Mesothelial cell of epicardium (in vitro differentiated cells): ENCODE measurements at places on chromosomes 16 and 17. TPM values are rescaled to one million over a fixed set of nuclear protein-coding genes. Genes with fewer than 3 reads are reported as not detected.

DNA sequence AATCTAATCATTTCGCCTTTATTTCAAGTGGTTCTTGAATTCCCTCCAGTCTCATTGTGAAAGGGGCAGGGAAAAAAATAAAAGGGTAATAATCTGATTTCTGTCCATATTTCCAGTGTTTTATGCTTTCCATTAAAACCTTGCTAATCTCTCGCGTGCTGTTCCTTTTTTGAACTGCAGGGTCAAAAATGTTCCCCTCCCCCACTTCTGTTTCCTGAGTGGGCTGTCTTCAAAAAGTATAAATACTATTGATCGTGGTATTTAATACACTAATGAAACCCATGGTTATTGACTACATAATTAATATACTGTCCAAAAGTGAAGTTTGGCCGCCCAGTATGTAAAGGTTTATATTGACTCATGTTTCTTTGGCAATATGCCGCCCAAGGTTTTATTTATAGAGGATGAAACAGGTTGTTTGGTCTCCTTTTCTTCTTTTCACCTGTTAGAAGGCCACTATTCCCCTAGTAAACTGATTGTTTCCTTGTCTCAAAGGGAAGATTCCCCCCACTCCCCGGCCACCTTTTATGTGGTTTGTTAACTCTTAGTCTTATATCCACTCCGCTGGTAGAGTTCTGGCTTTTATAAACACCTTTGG lies 69.7 kb downstream of the RPA1 start:
- no peak for DNase-seq

DNA sequence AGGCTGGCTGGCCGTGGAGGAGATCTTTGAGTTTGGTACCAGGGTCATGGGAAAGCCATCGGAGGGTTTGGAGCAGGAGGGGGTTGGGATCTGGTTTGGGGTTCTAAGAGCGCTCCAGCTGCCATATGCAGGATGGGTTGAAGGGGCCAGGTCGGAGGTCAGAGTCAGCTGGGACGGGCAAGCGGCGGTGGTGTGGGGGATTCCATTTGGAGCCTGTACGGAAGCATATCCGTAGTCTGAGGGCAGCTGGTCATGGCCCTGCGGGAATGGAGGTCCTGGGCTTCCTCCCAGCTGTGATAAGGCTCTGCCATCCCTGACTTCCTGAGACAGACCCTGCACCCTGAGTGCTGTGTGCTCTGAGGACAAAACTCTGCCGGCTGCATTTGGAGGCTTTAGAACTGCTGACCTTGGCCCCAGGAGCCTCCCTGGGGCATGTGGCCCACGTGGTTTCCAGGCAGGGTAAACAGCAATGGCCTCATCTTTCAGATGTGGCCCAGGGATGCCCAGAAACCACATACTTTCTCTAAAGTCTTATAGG lies 46.5 kb downstream of the ATP2C2 start:
- DNase-seq = no peak

DNA sequence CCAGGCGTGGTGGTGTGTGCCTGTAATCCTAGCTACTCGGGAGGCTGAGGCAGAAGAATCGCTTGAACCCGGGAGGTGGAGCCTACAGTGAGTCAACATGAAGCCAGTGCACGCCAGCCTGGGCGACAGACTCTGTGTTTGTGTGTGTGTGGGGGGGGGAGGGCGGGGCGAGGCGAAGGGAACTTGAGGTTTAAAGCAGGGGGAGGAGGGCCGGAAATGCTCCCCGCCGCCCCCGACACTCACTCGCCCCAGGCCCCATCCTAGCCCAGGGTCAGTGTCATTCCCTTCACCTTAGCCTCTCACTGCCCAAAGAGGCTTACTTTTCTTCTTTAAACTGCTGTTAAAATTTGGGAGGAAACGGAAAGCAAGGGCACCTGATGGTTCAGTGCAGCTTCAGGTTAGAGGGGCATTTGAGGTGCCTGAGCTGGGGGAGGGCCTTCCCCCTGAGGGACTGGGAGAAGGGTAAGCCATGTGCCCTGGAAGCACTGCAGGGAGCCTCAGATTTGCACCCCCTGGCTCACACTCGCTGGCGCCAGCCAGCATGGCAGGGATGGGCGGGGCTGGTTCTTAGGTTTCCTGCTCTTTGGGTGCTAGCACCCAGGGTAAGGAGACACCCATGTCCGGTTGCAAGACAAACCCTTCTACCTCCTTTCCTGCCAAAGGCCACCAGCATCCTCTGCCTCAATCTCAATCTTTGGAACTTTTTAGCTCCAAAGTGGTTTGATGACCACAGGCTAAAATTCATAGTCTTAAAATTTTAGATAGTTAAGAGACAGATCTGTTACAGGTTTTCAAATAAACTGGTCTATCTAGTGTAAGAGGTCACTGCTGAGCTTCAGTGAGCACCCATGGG lies 2.2 kb upstream of the LIMD2 start:
- no peak for DNase-seq

DNA sequence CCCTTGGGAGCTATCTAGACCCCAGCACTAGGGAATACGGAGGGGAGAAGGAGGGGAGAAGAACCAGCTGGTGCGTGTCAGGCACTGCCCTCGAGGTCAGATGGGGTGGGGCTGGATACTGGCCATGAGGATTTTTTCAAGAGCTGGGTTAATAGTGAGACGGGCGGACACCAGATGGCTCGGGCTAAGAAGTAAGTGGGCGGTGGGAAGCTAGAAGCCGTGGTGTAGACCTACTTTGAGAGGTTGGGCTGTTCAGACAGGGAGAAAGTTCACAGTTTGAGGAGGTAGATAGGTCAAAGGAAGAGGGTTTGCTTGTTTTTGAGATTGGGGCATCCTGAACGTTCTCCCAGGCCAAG lies 303.8 kb downstream of the SEC14L1 start:
- no peak for DNase-seq

- DNase-seq = no peak
These were observed 40.9 kb downstream of the RAP1GAP2 start for GRCh38 chr17:2837147-2837561.

The SGF29 gene
- total RNA-seq = 21.6 to 27.2 TPM (median 24.7 TPM) in 3 replicates

DNA sequence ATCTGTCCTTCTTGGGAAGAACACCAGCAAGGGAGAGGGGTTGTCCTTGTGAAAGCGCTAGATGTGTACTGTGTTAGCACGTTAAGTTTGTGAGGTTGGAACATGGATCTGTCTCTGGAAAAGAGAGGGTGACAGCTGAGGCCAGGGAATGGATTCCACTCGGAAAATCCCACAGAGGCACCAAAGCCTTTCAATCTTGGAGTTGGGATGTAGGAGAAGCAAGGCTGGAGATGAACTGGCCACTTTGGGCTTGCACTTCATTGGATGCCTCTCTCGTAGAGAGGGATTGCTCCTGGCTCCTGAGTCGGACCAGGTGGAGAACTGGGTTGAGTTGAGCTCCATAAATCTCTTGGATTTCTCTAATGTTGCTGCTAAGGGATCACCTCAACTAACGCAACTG lies 67.2 kb downstream of the CCDC182 start:
- peak; percentile 27 for DNase-seq

DNA sequence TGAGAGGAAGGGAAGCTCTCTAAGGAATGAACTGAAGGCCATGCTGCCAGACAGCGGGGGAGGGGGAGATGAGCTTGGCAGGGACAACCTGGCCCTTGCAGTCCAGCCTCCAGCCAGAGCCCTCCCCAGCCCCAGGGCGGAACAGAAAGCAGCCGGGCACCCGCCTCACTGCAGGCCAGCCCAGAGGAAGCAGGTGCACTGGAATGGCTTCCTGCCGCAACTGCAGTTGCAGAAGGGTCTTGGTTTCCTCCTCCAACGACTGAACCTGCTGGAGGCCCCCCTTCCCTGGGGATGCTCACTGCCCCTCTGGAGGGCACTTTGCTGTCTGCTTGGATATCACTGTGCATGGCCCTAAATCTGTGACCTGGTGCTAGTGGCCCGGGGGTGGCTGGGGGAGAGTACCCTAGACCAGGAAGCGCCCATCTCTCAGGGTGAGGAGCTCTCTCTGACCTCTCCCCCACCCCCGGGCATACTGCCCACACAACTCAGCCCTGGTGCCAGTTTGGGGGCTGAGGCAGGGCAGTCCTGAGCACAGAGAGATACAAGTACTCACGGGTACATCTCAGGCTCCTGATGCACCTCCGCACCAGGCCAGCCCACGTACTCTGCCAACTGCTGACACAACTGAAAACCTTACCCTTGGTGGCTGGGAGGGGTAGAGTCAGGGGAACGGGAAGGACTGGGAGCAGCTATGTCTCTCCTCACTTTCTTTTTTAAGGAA lies 41.1 kb downstream of the MYO18A start:
- no peak for DNase-seq

- no peak for DNase-seq
These were observed 36.0 kb downstream of the ITFG1 start for GRCh38 chr16:47424846-47425245.

The KRTAP2-2 gene
- total RNA-seq = not detected in 3 replicates

DNA sequence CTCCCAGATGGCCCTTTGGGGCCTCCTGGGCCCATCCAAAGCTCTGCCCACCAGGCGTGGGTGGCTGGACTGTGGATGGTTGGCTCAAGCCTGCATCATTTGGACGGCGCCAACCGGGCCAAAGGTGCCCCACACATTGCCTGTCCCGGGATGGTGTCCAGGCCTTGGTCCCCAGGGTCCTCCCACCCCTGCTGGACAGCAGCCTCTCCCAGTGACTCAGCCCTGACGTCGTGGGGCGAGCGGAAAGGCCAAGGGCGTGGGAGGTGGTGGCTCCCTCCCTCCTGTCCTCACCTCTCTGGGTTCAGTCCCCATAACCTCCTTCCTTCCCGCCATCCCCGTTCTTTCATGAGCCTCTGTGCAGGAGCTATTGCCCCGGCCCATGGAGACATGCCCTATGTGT lies 42.1 kb upstream of the DLX4 start:
- no peak for DNase-seq

DNA sequence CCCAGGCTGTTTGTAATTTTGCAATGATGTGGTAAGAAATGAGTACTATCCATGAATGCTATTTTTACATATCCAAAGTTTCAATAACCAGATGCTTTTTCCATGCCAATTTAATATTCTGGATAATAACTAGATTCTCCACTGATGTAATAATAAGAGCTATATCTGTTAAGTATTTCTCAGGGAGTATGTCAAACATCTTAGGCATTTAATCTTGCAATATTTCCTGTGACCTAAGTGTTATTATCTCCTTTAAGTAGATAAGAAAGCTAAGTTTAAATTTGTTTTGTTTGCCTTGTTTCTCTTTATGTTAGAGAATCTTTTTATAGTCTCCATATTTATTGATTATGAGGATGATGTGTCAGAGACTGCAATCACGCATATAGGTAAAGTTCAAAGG lies 32.3 kb upstream of the HS3ST3A1 start:
- DNase-seq = no peak

DNA sequence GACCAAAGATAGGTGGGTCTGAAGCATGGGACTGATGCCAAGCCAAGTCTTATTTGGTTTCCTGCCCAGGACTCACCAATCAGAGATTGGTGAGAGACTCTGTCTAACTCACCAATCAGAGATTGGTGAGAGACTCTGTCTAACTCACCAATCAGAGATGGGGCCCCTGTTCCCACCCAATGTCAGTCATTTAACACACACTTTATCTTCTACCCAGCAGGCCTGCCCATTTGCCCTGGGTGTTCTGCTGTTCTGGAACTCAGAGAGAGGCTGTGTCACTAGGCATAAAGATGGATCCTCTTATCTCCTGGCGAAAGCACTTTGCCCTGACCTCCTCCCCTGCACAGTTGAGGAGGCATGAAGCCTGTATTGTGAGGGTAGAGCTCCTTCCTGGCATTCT lies 5.4 kb upstream of the RHOT1 start:
- DNase-seq = no peak

The HBA1 gene
- not detected in 3 replicates for total RNA-seq

GRCh38 chr17:61584266-61584665 lies 6.8 kb downstream of the NACA2 start:
- DNase-seq = no peak

- DNase-seq = no peak
These were observed 55.5 kb downstream of the ANKFY1 start for GRCh38 chr17:4208238-4208637.

The BAHCC1 gene
- total RNA-seq = 34.9 to 36.4 TPM (median 35.1 TPM) in 3 replicates

- no peak for DNase-seq
These were observed 24.4 kb upstream of the CRHR1 start for GRCh38 chr17:45759761-45760160.

DNA sequence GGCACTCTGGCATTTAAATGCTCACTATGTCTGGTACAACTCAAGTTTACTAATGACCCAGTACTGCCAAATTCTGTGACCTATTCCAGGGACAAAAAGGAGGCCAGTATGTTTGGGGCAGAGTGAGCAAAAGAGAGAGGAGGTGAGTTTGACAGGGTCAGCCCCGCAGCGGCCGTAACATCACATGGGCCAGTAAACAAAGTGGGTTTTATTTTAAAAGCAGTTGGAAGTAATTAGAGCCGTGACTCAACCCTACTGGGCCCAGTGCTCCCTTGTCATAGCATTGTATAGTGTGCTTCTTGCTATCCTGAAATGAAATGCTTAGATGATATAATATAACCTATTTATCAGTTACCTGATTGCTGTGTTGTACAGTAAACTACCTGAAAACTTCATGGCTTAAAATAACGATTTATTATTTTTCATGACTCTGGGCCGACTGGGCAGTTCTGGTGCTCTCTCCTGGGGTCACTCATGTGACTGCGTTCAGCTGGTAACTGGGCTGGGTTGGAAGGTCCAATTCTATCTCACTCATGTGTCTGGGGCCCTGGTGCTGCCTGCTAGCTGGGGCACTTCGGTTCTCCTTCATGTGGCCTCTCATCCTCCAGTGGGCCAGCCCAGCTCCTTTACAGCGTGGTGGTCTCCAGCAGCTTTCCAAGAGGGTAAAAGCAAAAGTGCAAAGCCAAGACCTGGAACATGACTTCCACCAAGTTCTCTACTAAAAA lies 27.4 kb downstream of the IQCK start:
- no peak for DNase-seq

DNA sequence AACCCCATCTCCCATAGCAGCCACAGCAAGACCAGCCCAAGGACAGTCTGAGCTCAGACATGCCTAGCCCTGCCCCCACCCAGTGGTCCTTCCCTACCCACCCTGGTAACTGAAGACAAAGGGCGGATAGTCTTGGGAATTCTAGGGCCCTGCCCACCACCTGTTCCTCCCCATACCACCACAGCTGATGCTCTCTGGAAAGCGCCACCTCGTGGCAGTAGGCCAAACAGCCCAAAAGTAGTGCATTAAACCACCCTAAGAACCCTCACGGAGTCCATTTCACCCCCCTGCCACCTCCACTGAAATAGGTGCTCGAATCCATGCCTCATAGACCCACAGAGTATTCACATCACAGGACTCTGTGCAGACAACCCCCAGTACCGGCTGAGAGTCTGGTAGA lies 1021.4 kb downstream of the CDH8 start:
- DNase-seq = no peak

DNA sequence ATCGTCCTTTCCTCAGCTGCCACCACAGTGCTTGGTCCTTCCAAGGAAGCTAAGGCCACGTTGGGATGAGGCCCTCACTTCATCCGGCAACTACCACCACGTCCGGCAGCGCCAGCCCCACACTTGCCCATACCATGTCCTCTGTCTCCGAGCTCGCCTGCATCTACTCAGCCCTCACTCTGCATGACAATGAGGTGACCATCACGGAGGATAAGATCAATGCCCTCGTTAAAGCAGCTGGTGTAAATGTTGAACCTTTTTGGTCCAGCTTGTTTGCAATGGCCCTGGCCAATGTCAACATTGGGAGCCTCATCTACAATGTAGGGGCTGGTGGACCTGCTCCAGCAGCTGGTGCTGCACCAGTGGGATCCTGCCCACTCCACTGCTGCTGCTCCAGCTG lies 44.9 kb downstream of the TTC19 start:
- no peak for DNase-seq

The MEAK7 gene
- 37.9 to 42.7 TPM (median 39.6 TPM) in 3 replicates for total RNA-seq
